Lower leg skin (tissue), 4 donors: ENCODE measurements at places on chromosomes 3 and 15. TPM values are rescaled to one million over a fixed set of nuclear protein-coding genes. Genes with fewer than 3 reads are reported as not detected.
A peak's percentile ranks its signal among the peaks of the same experiment; 100 is the strongest.

TMC3 gene
- total RNA-seq = 0.10 TPM

GRCh38 chr3:41630708-41631107, 331.2 kb downstream of the ULK4 start:
- DNase-seq = no peak

DNA sequence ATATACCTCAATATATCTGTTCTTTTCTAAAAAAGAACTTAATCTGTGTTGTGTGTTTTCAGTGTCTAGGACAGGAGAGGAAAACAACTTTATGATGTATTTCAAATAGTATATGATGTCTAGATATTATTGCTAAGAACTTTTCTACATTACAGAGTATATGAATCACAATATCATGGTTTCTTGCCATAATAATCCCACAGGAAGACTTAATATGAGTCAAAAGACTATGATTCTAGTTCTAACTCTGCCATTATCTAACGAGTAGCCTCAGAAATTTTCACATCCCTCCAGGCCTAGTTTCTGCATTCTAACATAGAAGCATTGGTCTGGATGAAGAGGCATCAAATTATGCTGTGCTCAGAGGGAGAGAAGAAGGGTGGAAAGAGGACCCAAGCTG, 107.7 kb upstream of the SPRED1 start:
- DNase-seq = no peak

DNA sequence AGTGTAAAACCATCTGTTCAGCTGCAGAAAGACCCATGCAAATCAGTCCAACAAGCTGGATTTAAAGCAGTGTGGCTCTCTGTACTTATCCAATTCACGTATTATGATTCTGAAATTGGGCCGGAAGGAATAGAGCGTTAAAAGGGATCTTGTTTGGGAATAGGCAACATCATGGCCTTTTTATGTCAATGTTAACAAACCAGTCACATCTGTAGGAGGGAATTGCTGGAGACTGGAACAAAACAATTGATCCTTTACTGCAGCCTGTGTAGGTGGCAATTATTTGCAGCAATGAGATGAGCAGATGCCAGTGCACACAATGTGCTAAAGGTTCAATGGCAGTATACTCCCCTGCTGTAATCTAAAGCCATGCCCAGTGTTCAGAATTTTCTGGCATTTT, 887.4 kb upstream of the ROBO1 start:
- no peak for DNase-seq

DNA sequence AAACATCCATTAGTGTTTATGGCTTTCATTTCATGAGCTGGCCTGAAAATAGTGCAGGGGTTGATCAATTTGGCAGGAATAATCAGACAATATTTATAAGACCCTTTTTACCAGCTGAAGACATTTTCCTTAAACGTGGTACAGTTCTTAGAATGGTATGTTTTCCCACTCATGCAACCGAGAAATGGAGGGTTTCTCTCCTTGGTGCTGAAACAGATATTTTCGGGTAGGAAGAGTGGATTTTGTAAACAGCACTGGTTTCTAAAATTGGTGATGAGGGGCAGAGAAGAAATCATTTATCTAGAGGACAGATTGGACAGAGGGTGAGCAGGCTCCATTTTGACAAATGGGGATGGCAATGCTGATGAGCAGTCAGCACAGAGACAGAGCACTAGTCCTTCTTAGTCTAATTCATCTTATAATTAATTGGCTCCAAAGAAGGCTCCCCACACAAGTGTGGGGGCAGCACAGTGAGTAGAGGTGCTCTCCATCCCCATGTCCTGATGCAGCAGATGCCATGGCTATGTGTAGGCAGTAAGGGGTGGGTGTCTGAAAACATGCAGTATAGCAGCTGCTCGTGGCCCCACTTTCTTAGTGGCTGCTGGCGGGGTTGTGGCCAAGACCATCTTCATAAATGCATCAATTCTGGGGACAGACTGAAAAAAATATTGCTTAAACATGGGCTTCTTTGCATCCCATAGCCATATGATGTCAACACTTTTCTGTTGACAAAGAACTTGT, 18.1 kb upstream of the SLC7A14 start:
- DNase-seq = no peak

DNA sequence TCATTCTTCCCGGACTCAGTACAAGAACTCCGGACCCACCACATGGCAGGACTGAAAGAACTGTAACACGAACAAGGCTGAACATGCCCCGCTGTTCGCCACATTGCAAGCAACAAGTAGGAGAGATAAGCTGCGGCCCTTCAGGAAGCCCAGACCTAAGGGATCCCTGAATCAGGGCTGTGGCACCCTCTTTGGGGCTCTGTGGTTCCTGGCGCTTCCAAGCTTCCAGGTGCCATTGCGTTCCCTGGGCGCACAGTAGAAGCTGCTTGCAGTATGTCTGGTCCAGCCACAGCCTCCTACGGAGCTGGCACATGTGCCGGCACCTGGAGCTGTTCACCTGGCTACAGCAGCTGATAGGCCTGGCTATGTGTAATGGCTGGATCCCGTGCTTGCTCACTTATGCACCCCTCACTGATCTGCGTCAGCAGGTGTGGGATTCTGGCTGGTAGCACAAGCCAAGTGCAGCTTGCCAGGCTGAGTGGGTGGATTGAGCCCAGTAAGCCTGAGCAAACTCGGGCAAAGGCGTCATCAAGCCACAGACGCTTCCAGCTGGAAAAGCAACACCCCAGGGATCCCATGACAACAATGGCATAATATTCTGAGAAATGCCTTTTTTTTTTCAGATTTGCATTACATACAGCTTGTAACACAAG, 748.6 kb upstream of the GBE1 start:
- peak; percentile 81 for DNase-seq

UBAP1L gene
- 2.7 TPM for total RNA-seq

DNA sequence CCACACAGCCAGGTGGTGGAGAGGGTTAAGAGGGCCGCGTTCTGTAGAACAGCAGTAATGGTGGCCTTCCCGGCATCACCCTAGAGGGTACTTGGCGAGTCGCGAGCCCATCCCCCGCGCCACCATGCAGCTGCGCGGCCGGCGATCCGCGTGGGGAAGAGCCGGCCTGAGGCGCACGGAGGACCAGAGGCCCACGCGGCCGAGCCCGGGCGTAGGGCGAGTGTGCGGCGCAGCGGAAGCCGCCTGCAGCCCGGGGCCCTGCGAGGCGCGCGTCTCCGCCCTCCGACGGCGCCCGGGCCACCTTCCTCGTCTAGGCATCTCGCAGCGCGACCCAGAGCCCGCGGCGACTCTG, 423 bp downstream of the TKT start:
- no peak for DNase-seq

- DNase-seq = no peak
These were observed 19.8 kb downstream of the GNB5 start for GRCh38 chr15:52171386-52171785.

DNA sequence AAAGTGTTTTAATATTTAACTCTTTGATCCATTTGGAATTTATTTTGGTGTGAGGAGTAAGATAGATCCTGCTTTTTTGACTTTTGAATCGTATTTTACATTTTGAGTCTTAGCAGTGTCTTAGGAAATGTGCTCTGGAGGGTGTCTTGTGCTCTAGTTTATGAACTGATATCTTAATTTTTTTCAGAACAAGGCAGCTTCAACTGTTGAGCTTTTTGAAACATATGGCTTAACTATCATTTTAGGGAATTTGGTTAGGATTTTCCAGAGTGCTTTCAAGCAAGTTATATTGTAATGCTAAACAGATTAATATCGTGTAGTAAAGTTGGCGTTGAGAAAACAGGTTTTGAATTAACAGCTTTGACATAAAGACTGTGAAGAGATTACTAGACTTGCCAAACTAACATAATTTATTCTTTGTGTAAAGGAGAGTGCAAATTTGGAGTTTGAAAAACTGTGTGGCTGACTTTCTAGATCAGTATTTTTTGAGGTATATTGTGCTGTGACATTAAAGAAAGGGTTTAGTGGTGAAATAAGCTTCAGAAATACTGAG, 17.1 kb downstream of the IQGAP1 start:
- DNase-seq = no peak

ZBBX gene
- total RNA-seq = not detected

DNA sequence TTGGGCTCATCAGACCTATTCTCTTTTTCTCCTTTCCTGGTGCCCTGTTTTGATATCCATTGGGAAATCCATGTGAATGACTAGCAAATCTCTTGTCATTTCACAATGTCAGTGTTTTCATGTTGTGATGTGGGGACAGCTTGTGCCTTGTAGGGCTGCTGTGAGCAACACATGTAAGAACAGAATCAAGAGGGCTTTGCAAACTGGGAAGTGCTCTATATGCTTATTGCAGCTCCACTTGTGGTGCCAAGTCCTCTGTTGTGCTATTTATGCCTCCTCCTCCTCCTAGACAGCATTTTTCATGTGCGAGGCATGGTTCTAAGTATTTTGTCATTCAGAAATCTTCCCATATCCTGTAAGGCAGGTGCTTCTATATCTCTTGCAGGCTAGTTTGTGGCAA, 56.4 kb downstream of the ZNF621 start:
- DNase-seq = no peak

DNA sequence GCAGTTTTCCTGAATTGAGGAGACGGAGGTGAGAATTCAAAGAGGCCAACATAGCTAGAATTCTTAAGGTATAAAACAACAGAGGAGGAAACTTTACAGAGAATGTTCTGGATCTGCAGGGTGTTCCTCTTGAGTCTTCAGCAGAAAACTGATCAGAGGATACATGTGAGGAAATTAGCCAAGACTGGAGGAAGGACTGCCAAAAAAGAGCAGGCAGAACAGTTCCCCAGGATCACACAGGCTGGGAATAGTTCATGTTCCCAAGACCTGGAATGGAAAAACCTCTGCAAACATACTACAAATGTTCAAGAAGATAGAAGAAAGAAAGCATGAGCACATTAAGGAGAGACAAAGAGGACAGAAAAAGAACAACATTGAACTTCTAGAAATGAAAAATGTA, 7.5 kb downstream of the SLC49A4 start:
- no peak for DNase-seq

GRCh38 chr3:57917601-57918000, 90.6 kb upstream of the FLNB start:
- no peak for DNase-seq

DNA sequence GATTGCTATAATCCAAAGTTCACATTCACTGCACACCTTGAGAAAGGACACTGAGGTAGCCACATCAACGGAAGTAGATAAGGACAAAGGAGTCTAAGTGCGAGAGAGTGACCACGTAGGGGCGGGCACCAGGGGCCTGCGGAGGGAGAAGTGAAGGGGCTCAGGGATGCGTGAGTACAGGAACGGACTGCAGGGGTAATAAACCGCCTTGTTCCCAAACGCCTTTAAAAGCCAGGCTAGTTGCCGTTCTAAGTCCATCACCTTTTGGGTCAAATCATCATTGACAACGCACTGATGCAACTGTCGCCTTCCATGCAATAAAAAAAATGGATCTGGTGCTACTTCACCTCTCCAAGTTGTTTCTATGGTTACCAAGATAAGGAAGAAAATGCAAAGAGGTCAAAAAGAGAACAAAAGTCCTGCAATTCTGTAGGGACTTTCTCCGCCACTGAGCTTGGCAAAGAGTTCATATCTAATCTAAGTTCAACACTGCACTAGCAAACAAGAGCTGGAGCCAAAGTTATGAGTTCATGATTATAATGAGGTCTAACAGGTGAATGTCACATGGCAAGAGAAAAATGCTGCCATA, 32.6 kb upstream of the ATP11B start:
- no peak for DNase-seq

DNA sequence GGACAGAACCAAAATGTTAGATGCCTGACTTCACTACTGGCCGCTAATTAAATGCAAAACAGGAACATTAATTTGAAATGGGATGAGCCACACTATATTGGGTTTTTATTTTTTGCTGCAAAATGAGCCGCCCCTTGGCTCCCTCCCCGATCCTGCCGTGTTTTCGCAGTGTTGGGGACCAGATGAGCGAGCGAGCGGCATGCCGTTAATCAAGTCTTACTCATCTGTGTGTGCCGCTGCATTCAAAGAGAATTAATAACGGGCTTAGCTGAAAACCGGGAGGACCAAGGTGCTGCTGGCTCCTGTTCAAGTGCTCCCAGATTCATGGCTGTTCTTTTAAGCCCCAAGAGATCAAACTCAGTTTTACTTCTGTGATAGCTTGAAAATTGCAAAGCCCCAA, 20.0 kb downstream of the TAFA4 start:
- DNase-seq = no peak

DNA sequence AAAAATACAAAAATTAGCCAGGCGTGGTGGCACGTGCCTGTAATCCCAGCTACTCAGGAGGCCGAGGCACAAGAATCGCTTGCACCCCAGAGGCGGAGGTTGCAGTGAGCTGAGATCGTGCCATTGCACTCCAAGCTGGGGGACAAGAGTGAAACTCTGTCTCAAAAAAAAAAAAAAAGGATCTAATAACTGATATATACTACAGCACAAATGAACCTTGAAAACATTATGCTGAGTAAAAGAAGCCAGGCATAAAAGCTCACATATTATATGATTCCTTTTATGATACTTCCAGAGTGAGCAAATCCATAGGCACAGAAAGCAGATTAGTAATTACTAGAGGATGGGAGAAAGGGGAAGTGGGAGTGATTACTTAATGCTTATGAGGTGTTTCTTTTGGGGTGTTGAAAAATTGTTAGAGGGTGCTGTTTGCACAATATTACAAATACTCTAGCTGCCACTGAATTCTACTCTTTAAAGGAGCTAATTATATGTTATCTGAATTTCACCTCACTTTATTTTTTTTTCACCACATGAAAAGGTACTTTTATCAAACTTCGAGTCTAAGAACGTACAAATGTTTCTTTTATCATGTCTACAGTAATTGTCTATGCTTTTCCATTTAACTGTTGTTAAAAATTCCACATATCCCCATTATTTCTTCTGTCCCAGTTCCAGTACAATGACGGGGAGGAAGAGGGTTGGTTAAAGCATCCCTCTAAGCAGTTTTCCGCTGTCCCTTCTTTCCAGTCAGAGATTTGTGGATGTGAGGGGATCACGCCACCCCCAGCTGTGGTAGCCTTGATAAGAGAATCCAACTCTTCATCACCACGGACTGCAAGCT, 77.7 kb upstream of the FAM174B start:
- DNase-seq = no peak

SPESP1 gene
- 2.9 TPM for total RNA-seq

DNA sequence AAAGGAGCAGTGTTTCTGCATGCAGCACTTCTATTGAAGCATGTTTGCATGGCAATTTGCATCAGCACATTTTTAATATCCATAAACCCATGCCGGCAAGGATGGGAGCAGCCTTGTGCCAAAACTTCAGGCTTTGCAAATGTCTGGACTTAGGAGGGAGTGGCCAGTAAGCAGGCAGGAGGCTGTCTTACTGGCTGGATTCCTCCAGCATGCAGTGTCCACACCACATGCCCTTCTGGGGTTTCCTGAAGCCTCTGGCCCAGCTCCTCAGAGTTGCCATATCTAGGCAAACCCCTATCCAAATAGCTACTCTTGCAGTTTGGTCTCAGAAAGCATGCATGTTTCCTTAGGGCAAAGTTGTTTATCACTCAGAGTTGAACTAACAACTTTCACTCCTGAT, 139.1 kb upstream of the MRPS22 start:
- no peak for DNase-seq
